ENCODE measurements at places on chromosomes 7 and 10.

DNA sequence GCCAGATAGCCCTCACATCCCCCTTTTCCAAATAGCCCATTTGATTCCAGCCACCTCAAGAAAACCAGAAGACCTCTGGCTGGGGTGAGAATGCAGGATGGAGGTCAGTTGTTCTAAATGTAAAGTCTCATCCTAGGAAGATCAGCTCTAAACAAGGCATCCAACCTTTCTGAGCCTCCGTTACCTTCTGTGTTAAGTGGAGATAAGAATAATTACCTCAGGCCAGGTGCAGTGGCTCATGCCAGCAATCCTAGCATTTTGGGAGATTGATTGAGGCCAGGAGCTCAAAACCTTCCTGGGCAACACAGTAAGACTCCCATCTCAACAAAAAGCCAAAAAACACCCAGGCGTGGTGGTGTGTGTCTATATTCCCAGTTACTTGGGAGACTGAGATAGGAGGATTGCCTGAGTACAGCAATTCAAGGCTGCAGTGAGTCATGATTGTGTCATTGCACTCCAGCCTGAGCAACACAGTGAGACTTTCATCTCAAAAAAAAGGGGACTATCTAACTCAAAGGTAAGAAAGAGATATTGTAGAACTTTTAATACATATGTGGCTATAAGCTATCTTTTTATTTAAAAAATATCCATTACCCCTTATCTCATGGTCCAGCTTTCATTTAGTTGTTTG is 43.5 kb downstream of the PRTFDC1 start:
- DNase-seq, result no peak

DNA sequence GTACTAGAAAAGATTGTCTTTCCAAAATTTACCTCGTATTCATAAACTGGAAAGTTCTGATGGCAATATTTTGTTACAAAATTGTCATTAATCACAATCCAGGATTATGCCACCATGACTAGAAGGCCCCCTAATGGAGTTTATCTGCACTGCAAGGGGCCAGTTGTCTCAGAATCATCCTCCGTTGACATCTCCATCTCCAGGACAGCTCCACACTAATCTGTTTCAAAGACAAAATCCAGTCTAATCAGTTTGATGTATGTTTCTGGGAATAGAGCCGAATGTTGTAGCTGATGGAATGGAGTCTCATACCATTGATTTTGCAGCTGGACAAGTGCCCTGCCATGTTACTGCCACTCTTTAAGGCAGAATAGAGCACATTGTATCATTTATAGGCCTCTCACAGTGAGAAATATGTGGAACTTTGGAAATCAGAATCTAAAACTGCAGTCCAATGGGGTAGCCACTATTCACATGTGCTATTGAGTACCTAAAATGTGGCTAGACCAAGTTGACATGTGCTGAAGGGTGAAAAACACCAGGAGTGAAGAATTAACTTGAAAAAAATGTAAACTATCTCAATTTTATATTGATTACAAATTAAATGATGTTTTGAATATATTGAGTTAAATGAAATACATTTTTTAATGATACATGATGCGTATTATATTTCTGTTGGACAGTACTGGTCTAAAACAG is 38.3 kb upstream of the TOMM7 start:
- DNase-seq, result no peak

GRCh38 chr10:103564776-103565520 is 71.4 kb downstream of the NEURL1 start:
- no peak for DNase-seq

DNA sequence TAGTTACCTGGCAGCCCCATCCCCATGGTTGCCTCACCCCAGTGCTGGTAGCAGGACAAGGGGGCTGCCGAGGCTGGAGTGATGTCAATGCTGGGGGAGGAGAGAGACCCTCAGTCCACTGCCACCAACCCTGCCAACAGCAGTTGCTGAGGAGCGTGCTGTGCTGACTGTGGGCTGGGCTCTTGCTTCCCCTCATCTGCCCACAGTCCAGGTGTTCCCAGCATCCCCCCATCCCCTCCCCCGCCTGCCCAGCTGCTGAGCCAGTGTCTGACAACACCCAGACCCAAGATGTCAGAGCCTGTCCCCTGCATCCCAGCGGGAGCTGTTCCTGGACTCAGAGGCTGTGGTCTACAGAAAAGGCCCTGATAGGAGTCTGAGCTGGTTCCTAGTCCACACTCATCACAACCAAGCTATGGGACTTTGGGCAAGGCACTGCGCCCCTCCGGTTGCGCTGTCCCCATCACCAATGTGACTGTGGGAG is 14.6 kb upstream of the PSAP start:
- no peak for DNase-seq

DNA sequence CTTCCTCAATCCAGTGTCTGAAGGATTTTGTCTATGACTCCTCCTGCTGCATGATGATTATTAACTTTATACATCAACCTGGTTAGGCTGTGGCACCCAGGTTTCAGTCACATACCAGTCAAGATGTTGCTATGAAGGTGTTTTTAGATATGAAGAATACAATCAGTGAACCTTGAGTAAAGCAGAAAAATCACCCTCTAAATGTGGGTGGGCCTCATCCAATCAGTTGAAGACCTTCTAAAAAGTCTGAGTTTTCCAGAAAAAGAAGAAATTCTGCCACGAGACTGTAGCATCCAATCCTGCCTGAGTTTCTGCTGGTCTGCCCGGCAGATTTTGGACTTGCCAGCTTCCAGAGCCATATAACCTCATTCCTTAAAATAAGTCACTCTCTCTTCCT is 126.1 kb upstream of the FRMD4A start:
- no peak for DNase-seq

GRCh38 chr7:28070297-28071055 is 110.1 kb downstream of the JAZF1 start:
- no peak for DNase-seq

- DNase-seq, result no peak
Measured at GRCh38 chr7:32158751-32159745, 88.8 kb upstream of the PDE1C start.

- no peak for DNase-seq
Measured at GRCh38 chr7:27145914-27146412, 1.6 kb downstream of the HOXA6 start.

DNA sequence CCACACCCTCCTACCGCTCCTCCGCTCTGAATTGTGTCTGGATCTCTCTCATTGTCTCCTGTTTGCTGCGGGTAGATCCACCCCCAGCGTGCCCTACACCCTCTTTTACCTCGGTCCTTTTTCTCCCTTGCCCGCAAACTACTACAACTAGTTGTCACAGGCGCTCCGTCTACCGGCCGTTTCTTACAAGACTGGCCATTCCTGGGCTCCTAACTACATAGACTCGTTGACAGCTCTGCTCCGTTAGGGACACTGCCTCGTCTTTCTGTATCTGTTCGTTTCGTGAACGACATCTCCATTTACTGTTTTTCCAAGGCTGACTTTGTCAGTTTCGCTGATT is 786 bp downstream of the TAF3 start:
- peak; percentile 8 for DNase-seq

GRCh38 chr7:92461027-92462003 is 14.0 kb downstream of the GATAD1 start:
- DNase-seq, result no peak

DNA sequence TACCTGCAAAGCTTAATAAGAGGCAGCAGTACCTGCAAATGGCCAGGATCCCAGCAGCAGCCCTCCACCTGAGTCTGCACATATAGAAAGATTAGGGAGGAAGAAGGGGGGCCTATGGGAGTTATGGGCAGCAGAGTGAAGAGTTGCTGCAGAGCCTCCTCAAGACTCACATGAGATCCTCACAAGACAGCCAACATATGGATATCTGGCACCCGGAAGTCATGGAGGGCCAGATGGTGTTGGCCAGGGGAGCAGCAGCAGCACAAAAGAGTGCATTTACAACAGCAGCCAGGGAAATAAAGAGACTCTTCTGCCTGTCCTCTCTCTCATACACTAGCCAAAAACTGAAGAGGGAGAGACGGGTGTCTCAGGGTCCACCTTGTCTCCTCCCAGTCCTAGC is 4.0 kb upstream of the TAS2R40 start:
- no peak for DNase-seq

DNA sequence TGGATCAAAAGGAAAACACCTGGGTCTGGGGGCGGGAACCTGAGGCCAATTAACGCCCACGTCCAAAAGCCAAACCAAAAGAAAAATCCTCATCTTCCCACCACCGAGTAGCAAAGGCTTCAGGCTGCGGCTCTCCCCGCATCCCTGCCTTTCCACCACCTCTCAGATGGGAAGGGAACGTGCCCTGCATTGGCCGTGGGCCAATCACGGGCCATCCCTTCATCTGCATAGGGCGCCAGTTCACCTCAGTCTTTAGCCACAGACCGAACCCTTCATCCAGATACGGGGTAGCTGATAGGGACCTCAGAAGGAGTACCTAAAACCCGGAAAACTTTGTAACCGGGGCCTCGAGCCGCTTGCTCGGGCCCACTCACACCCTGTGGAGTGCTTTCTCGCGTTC is 626 bp downstream of the PRPF18 start:
- DNase-seq, result no peak

DNA sequence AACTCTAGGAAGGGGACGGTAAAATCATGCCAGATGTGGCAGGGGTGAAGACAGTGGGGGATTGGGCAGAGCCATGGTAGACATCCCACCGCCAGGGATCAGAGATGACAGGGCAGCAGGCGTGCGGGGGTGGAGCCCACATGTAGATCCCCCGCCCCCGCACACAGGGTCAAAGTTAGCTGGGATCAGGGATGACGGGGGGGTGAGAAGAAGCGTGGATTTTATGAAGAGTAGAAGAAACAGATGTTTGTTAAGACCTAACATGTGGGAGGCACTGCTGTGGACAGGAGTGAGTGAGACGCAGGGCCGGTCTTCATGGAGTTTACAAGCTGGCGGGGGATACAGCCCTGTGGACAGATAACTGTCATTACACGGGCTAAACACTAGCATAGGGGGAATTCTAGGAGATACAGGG is 154.0 kb upstream of the KLF14 start:
- DNase-seq, result no peak

DNA sequence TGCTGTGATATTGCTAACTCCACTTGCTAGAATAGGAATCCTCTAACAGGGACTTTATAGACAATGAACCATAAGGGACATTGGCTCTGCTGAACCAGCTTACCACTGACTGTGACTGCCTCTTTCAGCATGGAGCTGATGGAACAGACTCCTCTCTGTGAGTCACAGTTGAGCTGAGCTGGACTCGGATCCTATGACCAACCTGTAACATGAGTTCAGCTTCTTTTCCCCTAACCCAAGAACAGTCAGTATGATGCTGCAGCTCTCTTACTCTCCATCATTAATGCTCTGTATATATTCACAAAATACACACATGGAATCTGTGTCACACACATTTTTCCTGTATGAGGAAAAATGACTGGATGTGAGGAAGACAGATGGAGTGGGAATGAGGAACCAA is 177.9 kb upstream of the BET1 start:
- no peak for DNase-seq

DNA sequence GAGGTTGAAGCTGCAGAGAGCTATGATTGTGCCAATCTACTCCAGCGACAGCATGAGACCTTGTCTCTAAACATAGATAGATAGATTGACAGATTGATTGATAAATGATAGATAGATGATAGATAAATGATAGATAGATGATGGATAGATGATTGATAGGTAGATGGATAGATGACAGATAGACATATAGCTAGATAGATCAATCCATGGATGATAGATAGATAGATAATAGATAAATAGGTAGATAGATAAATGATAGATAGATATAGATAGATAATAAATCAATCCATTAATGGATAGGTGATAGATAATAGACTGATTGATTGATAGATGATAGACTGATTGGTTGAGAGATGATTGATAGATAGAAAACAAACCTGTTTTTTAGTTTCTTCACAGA is 349.6 kb downstream of the PAXIP1 start:
- DNase-seq, result no peak

DNA sequence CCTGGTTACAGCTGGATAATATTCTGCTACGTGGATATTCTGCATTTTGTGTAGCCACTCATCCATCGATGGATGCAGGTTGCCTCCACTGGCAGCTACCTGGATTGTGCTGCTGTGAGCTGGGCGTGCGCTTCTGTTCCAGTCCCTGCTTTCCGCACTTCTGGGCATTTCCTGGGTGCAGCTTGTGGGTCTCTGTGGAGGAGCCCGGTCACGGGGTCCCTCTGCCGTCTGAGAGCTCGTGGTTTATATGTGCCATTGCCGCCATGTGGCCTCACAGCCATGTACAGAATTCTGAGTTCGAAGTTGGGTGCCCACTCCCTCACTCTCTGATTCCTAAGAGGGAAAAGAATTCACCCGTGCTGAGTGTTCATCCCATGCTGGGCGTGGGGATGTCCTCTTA is 38.3 kb downstream of the JAKMIP3 start:
- DNase-seq, result no peak

- DNase-seq, result no peak
Measured at GRCh38 chr7:23357190-23358093, 58.3 kb downstream of the MALSU1 start.

DNA sequence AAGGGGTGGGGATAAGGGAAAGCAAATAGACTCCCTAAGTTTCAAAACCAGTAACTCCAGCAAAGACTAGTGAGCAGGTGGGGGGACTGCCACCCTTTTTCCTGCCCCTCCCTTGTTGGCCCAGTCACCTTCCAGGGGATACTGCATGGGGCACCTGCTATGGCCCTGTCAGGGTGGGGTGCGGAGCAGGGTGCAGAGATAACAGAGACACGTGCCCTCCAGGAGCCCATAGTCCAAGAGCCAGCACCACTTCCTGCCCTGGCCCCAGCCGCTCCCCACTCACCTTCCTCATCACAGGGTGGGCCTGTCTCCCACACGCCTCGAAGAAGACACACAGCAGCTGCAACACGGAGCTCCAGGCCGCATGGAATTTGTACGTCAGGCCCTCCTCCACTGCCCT is 20.6 kb downstream of the RRP12 start:
- no peak for DNase-seq

GRCh38 chr7:144848078-144848477 is 12.2 kb upstream of the TPK1 start:
- DNase-seq, result no peak

GRCh38 chr7:122258971-122259370 is 45.6 kb downstream of the FEZF1 start:
- no peak for DNase-seq

- DNase-seq, result no peak
Measured at GRCh38 chr10:101831169-101831811, 12.3 kb downstream of the KCNIP2 start.

DNA sequence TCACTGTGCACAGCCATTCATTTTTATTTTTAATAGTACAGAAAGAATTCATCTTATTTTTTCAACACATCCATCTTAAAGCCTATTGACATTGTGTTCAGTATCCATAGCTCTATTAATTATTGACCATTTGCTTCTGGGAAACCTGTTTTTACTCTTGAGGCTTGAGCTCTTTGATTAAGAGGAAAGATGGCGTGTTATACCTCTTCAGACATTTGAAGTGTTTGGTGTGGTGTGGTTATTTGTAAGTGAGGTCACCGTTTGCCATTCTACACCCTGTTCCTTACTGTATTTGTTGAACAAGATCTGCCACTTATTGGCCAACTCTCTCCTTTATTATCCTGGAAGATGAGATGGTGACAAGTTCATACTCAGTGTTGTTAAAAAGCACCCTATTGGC is 18.4 kb downstream of the C7orf57 start:
- DNase-seq, result no peak

Data from forelimb muscle (tissue), 1 donor.